ENCODE measurements at places on chromosomes 1 and 21. TPM values are rescaled to one million over a fixed set of nuclear protein-coding genes. Genes with fewer than 3 reads are reported as not detected.

- H3K36me3 ChIP-seq = no peaks in the 10 kb centered on the region
- H3K4me1 ChIP-seq = no peaks in the 10 kb centered on the region
- ATAC-seq = no peak
- H3K27ac ChIP-seq = no peak overlapping the region
- no peaks in the 10 kb centered on the region for H3K27me3 ChIP-seq
- H3K4me3 ChIP-seq = no peak overlapping the region
These were observed 60.8 kb downstream of the MRPL37 start for GRCh38 chr1:54260810-54261209.

GRCh38 chr1:94027721-94028515 is 93.0 kb downstream of the ABCA4 start:
- H3K36me3 ChIP-seq = no peaks in the 10 kb centered on the region
- no peak overlapping the region for H3K27ac ChIP-seq
- H3K4me1 ChIP-seq = no peaks in the 10 kb centered on the region

- H3K36me3 ChIP-seq = no peaks in the 10 kb centered on the region
- H3K4me3 ChIP-seq = no peak overlapping the region
- no peak overlapping the region for H3K27ac ChIP-seq
- no peaks in the 10 kb centered on the region for H3K27me3 ChIP-seq
These were observed 6.2 kb upstream of the HIPK1 start for GRCh38 chr1:113922957-113923356.

Gene C1QA
- total RNA-seq = 263 TPM

Gene LCE1B
- total RNA-seq = not detected

- no peak overlapping the region for H3K4me3 ChIP-seq
- H3K4me1 ChIP-seq = peaks cover 15% of the 10 kb centered on the region
- no peaks in the 10 kb centered on the region for H3K36me3 ChIP-seq
- peak overlapping the region; percentile 71 for H3K27ac ChIP-seq
- no peak for ATAC-seq
These were observed 18.8 kb downstream of the C1orf52 start for GRCh38 chr1:85240643-85241042.

Gene DTL
- total RNA-seq = 0.08 TPM

Data from gastroesophageal sphincter (tissue), 4 donors.